CD4-positive, alpha-beta T cell treated with Interleukin-1 beta for 1 hour (primary cell): ENCODE measurements at places on chromosomes 16 and 17.

DNA sequence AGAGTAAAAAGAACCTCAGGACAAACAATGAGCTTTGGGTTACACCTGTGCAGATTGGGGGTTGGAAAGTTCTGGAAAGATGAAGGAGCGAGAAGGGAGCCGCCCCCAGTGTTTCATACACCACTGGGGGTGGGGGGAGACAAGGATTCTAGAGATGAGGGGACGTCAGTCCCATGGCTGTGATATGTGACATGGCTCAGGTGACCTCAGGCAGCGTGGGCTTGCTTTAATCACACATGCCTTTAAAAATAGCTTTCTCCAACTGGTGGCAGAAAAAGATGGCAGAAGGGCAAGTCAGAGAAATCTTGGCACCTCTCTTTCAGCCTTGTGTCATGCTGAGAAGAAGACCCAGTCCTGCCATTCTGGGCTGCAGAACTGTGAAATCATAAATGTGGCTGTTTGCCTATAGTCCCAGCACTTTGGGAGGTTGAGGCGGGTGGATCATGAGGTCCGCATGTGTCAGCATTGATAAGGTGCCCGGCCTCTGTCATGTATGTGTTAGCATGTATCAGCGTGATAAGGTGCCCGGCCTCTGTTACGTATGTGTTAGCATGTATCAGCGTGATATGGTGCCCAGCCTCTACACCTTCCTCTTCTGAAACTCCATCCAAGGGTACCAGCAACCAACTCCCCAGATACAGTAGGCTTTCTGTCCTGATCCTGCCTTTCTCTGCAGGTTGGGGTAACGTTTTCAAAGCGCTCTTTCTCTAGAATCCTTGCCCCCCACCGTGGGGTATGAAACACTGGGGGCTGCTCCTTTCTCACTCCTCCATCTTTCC lies 25.0 kb downstream of the WIPI1 start:
- no peak for DNase-seq

DNA sequence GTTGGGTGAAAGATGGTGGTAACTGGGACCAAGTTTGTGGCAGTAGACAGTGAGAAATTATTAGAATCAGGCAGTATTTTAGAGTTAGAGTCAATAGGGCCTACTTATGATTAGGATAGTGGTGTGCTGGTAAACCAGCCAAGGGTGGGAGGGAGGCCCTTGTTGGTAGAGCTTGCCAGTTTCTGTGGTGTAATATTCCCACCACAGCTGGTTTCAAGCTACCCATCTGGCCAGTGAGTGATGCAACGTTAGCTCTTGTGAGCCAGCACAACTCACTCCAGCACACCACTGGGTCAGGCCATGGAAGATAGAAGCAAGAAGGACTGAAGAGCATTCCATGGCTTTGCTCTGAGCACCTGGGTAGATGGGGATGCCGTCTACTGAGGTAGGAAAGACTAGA lies 34.9 kb downstream of the GNAO1 start:
- DNase-seq, result no peak

- peak; percentile 10 for DNase-seq
Measured at GRCh38 chr17:74008196-74008595, 195.3 kb upstream of the RPL38 start.

DNA sequence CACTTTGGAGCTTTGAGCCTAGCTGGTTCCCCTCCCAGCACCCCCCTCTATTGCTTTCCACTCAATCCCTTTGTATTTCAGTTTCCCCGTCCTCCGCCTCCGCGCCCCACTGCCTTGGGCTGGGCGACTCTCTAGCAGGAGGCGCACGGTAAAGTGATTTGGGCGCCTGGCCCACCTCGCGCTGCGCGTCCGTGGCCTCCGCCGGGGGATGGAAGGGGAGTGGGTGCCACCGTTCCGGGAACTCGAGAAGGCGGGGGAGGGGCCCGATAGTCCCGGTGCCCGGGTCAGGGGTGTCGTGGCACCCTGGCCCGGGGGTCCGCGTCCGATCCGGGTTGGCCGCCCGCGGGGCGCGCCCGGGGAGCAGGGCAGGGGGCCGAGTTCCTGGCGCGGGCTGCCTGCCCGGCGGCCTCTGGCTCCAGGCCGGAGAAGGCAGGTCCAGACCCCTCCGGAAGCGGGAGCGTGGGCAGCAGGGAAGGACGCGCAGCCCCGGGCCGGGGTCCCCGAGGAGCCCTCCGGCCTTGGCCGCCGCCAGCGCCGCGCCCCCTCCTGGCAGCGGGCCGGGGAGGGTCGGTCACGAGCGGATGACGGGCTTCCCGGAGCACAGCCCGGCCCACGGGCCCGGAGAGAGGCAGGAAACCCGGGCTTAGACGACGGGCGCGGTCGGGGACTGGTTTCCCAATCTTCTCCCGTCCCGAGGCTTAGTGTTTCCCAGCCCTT lies 15.8 kb downstream of the MEOX1 start:
- DNase-seq, result no peak

- peak; percentile 42 for DNase-seq
Measured at GRCh38 chr16:57092786-57093411, 516 bp downstream of the CPNE2 start.

GRCh38 chr16:7392206-7392605 lies 59.6 kb downstream of the RBFOX1 start:
- no peak for DNase-seq

DNA sequence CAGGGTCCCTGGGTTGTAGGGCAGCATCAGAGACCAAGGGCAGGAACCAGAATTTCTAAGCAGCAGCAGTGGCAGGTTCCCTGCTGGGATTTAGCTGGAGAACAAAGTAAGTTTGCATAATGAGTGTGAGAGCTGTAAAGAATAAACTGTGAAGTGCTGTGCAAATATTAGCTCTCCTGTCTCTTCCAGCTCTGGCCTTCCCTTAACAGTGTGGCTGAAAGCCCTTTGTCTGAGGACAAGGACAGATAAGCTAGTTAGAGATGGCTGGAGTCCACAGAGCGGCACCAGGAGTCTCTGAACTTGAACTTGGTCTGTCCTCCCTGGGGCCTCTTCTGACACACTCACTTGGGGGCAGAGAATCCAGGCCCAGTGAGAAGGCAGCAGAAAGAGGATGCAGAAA lies 98.2 kb upstream of the WSCD1 start:
- no peak for DNase-seq

DNA sequence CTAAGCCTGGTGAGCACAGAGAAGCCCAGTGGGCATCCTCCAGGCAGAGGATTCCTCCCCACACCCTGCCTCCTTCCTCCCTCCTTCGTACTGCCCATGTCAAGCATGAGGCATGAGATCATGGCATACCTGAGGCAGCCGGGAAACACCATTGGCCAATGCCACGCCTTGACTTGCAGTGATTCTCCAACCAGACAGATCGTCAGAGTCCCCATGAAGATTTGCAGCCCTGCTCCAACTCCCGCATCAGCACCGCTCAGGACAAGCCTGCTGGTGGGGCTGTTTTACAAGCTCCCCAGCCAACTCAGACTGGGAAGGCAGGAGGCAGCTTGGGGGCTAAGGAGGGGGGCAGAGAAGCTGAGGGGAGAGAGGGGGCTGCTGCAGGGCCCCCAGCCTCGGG lies 2.9 kb upstream of the KRT16 start:
- DNase-seq, result no peak

DNA sequence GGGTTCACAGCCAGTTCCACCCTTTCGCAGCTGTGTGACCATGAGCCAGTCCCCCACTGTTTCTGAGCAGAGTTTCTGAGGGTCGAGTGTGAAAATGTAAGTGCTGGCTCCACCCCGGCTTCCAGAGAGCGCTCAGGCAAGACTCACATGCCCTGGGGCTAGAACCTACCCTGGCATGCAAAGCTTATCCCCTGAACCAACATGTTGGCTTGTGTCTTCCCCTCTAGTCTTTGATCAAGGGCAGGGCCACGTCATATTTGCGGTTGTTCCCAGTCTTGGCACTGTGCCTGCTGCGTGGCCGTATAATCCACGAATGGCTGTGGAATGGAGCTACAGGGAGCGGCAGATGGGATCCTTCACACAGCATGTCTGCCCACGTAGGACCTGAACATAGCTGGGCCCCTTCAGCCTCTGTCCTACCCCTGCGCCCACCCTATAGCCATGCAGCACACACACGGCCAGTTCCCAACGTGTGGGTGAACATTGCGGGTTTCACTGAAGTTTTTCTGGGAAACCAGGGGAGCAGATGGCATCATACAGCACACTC lies 84.8 kb downstream of the MRM1 start:
- DNase-seq, result no peak
